Liver (tissue), 10 donors: ENCODE measurements at places on chromosomes 3 and 15.

DNA sequence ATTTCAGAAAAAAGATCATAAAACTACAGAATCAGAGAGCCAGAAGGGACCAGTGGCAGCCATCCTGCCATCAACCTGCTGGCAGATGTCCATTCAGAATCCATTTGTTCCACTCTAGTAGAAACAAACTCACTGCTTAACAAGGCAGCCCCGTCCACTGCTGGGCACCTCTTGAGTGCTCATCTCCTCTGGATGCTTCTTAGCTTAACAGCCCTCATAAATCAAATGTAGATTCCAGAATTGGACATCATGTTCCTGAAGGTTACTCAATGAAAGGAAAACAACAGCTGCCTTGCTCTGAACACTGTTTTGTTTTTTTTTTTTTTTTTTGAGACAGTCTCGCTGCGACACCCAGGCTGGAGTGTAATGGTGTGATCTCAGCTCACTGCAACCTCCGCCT is 37.3 kb downstream of the ABCC5 start:
- no peak for DNase-seq
- H3K36me3 ChIP-seq = peaks cover 2% of the 10 kb centered on the region
- no peaks in the 10 kb centered on the region for H3K27me3 ChIP-seq
- H3K27ac ChIP-seq = no peak overlapping the region
- no peak overlapping the region for H3K4me3 ChIP-seq

- no peak overlapping the region for H3K27ac ChIP-seq
- no peaks in the 10 kb centered on the region for H3K36me3 ChIP-seq
- H3K4me1 ChIP-seq = no peaks in the 10 kb centered on the region
- no peak overlapping the region for H3K4me3 ChIP-seq
- no peak for DNase-seq
- H3K27me3 ChIP-seq = no peaks in the 10 kb centered on the region
Measured at GRCh38 chr15:38818157-38818790, 253.7 kb upstream of the RASGRP1 start.

DNA sequence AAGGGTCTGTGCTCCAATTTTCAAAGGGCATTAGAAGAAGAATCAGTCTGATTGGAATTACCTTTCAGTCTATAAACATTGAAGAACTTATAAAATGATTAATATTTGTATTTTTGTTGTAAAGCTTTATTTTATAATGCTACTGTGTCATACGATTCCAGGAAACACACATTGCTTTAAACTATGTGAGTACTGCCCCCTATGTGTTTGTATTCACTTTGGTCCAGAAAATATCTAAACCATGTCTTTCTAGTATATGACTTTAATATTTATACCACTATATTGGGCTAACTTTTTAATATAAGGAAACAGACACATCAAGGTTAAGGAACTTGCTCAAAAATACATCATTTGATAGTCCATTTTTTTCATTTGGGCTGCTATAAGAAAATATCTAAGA is 3.2 kb upstream of the RIOX2 start:
- peaks cover 2% of the 10 kb centered on the region for H3K4me1 ChIP-seq
- no peak for DNase-seq
- H3K4me3 ChIP-seq = no peak overlapping the region
- no peak overlapping the region for H3K27ac ChIP-seq
- no peaks in the 10 kb centered on the region for H3K36me3 ChIP-seq

DNA sequence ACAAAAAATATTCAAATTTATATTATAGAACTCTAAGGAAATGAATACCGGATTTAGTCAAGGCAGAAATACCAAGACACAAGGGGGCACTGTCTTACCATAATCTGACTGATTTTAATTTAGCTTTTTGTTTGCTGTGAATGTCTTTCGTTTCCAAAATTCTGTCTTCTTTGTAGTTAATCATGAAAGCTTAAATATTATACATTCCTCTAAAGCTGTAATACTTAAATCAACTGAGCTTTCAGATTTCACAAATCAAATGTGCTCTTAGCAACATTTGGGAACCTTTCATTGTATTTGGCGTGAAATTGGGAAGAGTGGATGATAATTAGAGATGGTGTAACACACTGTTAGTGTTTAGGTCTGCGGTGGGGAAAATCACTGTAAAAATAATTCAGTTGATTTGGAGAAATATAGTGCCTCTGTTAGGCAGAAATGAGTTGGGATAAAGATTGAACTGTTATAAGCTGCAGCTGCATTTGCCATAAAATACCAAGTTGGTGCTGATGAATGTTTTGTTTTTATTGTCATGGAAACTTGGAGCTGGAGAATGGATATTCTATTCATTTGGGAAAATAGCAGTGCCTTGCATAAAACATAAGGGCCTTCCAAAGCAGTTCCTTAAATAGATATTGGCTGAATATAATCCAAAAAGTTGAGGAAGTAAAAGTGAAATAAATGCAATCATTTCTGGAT is 228.2 kb downstream of the TCF12 start:
- no peaks in the 10 kb centered on the region for H3K36me3 ChIP-seq
- DNase-seq = no peak
- H3K4me3 ChIP-seq = no peak overlapping the region
- H3K4me1 ChIP-seq = peaks cover 24% of the 10 kb centered on the region
- H3K27ac ChIP-seq = no peak overlapping the region

GRCh38 chr3:16084887-16085286 is 89.6 kb upstream of the GALNT15 start:
- no peak overlapping the region for H3K27ac ChIP-seq
- H3K27me3 ChIP-seq = no peaks in the 10 kb centered on the region
- no peaks in the 10 kb centered on the region for H3K36me3 ChIP-seq

DNA sequence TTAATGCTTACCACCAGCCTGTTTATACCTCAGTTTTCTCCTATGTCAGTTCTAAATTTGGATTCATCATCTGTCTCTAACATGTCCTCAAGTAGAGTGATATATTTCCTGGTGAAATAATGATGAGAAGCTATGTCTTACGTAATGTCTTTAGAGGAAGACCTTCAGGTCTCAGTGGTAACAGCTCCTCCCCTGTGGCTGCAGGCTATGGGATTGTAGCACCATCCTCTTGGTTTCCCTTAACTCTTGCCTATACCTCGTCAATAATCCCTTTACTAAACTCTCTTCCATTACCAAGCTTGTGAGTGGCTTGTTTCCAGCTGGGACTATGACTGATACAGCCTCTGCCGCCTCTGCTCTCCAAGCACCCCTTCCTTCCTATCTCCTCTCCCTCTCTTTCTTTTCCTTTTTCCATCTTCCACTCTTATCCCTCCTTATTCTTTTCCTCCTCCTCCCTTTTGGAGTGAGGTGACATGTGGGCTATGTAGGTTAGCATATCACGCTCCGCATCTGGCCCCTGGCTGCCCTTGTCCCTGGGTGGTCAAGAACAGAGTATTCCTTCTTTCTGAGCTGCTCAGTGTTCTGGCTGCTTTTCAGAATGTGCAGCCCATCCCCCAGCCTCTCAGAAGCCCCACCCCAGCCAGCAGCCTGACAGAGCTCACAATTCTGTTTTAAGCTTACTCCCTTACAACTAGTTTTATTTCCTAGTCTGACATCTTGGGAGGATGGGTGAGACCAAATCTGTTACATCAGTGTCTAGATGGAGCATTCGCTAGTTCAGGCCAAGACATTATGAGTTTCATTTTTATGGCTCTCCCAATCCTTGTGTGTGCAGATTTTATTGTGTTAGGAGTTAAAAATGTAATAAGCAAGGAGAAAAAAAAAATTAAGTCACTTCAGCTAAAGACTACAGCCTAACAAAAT is 75.0 kb upstream of the RNU6-1 start:
- H3K4me1 ChIP-seq = peaks cover 44% of the 10 kb centered on the region
- DNase-seq = peak; percentile 37
- no peak overlapping the region for H3K4me3 ChIP-seq
- no peaks in the 10 kb centered on the region for H3K36me3 ChIP-seq

DNA sequence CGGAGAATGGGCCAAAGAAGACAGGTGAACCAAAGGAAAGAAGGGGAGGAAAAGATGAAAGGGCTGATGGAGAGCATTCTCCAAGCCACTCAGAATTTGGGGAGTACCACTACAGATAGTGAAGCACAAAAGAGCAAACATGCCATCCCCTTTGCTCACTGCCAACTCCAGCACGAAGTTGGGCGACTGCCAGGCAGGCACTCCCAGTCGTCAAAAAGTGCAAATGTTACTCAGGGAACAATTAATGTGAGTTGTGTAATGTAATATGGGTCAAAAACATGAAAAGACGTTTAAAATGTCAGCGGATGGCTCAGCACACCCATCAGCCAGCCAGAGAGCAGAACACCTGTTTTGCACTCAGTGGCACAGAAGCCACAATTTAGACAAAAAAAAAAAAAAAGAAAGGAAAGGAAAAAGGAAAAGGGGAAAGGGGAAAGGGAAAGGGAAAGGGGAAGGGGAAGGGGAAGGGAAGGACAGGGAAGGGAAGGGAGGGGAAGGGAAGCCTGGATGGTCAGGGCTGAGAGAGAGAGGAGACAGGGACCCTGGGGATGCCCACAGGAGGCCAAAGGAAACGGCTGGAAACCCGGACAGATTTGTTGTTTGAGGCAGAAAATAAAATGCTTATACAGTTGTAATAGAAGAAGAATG is 82.7 kb downstream of the COL8A1 start:
- DNase-seq = no peak
- no peaks in the 10 kb centered on the region for H3K4me1 ChIP-seq
- no peaks in the 10 kb centered on the region for H3K36me3 ChIP-seq
- H3K4me3 ChIP-seq = no peak overlapping the region
- H3K27ac ChIP-seq = no peak overlapping the region

DNA sequence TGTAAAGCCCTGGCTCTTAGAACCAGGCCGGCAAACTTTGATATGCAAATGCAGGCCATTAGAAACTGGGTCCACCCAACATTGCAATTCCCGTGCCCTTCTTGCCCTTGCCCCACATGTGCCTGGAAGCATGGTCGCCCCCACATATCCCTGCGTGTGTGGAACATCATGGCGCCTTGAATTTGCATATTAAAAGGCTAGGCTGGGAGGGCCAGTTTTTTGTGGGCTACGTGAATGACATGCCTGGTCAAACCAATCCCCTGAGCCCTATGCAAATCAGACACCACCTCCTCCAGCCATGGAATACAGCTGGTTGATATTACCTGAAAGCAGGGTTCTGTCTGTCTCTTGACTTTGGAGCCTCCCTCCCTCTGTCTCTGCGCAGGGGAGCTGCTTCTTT is 58.7 kb upstream of the ARHGEF26 start:
- no peak overlapping the region for H3K4me3 ChIP-seq
- no peaks in the 10 kb centered on the region for H3K36me3 ChIP-seq
- DNase-seq = no peak
- no peaks in the 10 kb centered on the region for H3K27me3 ChIP-seq
- no peak overlapping the region for H3K27ac ChIP-seq

- DNase-seq = no peak
- H3K36me3 ChIP-seq = peaks cover 31% of the 10 kb centered on the region
- H3K27ac ChIP-seq = no peak overlapping the region
- H3K4me3 ChIP-seq = no peak overlapping the region
Measured at GRCh38 chr15:55861115-55861514, 118.2 kb upstream of the PRTG start.

- no peaks in the 10 kb centered on the region for H3K36me3 ChIP-seq
- no peak for DNase-seq
- peak overlapping the region; percentile 40 for H3K27ac ChIP-seq
- no peaks in the 10 kb centered on the region for H3K27me3 ChIP-seq
- H3K4me1 ChIP-seq = peaks cover 3% of the 10 kb centered on the region
- no peak overlapping the region for H3K4me3 ChIP-seq
Measured at GRCh38 chr3:146166415-146166821, 5.4 kb upstream of the PLOD2 start.

GRCh38 chr3:65888980-65889706 is 149.6 kb downstream of the MAGI1 start:
- no peak overlapping the region for H3K4me3 ChIP-seq
- H3K4me1 ChIP-seq = peaks cover under 1% of the 10 kb centered on the region
- no peaks in the 10 kb centered on the region for H3K36me3 ChIP-seq
- no peak overlapping the region for H3K27ac ChIP-seq

- H3K27me3 ChIP-seq = no peaks in the 10 kb centered on the region
- H3K4me3 ChIP-seq = no peak overlapping the region
- H3K36me3 ChIP-seq = no peaks in the 10 kb centered on the region
- H3K4me1 ChIP-seq = no peaks in the 10 kb centered on the region
Measured at GRCh38 chr3:58639001-58639400, 27.6 kb downstream of the FAM3D start.

DNA sequence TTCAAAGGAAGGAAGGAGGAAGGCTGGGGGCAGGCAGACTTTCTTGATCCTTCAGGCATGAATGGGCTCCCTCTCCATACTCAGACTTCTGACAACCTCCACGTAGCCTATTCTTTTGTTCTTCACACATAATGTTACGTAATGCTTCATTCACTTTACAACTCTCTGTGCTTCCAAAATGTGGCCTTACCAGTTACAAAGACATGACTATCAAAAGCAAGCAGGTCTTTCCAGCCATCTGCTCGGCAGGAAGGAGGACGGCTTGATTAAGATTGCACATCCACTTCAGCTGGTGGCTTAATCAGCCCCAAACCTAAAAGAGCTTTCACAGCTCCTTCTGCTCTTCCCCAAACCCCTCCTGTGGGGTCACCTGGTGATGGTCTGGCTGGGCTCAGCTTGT is 263.2 kb downstream of the XXYLT1 start:
- no peak overlapping the region for H3K4me3 ChIP-seq
- no peaks in the 10 kb centered on the region for H3K4me1 ChIP-seq
- DNase-seq = no peak
- H3K27ac ChIP-seq = no peak overlapping the region
- H3K27me3 ChIP-seq = no peaks in the 10 kb centered on the region

GRCh38 chr3:162597226-162597625 is 1100.6 kb downstream of the OTOL1 start:
- H3K4me1 ChIP-seq = no peaks in the 10 kb centered on the region
- DNase-seq = no peak
- no peaks in the 10 kb centered on the region for H3K27me3 ChIP-seq
- H3K27ac ChIP-seq = no peak overlapping the region
- no peaks in the 10 kb centered on the region for H3K36me3 ChIP-seq
- no peak overlapping the region for H3K4me3 ChIP-seq

- peaks cover 67% of the 10 kb centered on the region for H3K36me3 ChIP-seq
- no peak overlapping the region for H3K27ac ChIP-seq
- no peak overlapping the region for H3K4me3 ChIP-seq
- no peak for DNase-seq
Measured at GRCh38 chr3:126114443-126115386, 30.8 kb upstream of the SLC41A3 start.

DNA sequence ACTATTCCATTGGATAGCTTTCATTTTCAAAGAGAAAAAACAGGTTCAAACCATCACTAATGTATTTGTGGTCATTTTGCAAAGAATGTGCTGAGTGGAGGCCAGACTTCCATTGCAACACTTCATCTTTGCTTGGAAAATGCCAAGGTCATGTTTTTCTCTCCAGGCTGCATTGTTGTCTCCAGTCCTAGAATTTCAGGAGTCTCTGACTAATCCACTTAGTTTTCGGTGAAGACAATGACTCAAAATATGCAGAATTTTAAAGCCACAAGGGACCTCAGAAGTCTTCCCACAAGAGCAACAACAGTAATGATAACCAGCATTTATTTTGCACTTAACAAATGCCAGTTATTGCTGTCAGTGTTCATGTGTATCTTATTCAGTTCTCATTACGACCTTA is 277.0 kb downstream of the RYR3 start:
- H3K27me3 ChIP-seq = no peaks in the 10 kb centered on the region
- no peak for DNase-seq
- H3K36me3 ChIP-seq = no peaks in the 10 kb centered on the region
- no peaks in the 10 kb centered on the region for H3K4me1 ChIP-seq
- no peak overlapping the region for H3K4me3 ChIP-seq

- H3K27me3 ChIP-seq = no peaks in the 10 kb centered on the region
- no peak overlapping the region for H3K4me3 ChIP-seq
- H3K4me1 ChIP-seq = no peaks in the 10 kb centered on the region
- H3K27ac ChIP-seq = no peak overlapping the region
- DNase-seq = no peak
Measured at GRCh38 chr3:177746337-177746933, 549.2 kb upstream of the TBL1XR1 start.

- no peak overlapping the region for H3K4me3 ChIP-seq
- H3K4me1 ChIP-seq = no peaks in the 10 kb centered on the region
- H3K27ac ChIP-seq = no peak overlapping the region
- no peak for DNase-seq
- H3K36me3 ChIP-seq = no peaks in the 10 kb centered on the region
Measured at GRCh38 chr3:186354100-186354499, 7.9 kb downstream of the DGKG start.
